ENCODE measurements at places on chromosomes 12 and 14.

- DNase-seq, result no peak
Observed at GRCh38 chr14:72610096-72610830, 283.6 kb downstream of the DPF3 start.

DNA sequence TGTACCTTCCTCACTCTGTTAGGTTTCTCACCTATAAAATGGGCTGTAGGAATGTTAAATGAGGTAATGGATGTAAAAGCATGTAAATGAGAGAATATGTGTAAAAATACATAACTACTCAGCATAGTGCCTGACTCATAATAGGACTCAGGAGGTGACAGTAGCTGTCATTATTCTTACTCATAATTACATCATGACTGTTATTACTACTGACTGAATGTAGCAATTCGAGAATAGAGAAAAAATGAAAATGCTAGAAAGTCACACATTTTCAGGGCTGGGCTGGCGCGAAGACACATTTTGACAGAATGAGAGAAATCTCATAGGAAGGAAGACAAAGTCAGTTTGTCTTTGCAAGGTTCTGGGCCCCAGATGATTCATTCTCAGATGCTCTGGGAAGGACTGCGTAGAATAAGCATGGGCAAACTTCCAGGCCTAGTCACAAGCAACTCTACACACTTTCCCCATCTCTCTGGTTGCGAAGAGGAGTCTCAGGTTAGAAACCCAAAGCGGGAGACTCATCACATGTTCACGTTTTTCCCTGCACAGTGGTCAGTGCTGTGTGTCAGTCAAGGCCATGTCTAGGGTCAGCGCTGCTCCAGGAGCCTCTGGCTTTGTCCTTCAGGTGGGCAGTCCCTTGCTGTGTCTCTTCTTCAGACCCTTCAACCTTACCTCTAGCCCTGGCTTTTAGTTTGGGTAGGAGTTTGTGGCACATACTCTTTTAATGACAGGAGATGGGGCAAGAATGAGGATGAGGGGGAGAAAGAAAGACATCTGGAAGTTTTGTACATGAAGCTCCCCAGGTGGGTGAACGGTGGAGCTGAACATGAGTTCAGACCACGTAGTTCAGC is 8.4 kb downstream of the GPRC5A start:
- no peak for DNase-seq

DNA sequence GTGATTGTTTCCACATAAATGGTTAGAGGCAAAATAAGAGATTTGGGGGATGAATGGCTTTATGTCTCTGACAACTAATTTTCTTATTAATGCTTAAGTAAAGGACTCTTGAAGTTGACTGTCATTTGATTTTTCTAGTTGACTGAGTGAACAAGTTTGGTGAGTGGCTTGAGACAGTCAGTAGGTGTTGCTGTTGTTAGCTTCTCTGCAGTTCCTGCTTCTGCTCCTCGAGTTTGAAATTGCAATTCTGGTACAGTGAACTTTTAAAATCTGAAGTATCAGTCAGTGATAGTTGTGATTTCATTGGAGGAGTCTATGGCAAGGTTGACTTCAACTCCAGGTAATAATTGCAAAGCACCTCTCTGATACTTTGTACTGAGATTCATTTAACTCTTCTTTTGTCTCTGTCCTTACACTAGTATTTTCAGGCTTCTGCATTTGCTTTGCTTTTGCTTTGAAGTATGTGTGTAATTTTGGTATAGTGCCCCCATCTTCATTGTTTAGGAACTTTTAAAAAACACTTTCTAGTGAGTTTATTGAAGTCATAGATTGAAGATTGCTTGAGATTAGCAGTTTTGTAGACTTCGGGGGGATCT is 415.5 kb downstream of the PCNX1 start:
- peak; percentile 41 for DNase-seq

GRCh38 chr14:98169170-98169587 is 1102.8 kb downstream of the BCL11B start:
- no peak for DNase-seq

DNA sequence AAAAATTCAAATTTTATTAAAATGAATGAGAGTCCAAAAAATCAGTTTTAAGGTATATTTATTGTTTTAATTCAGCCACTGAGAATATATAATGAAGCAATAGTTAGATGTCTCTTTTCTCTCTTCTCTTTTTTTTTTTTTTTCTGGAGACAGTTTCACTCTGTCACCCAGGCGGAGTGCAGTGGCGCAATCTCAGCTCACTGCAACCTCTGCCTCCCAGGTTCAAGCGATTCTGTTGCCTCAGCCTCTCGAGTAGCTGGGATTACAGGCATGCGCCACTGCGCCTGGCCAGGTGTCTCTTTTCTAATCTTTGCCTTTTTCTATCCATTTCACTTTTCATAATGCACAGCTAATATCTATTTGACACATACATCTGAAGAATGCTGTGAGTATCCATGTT is 307.1 kb upstream of the RGS6 start:
- DNase-seq, result no peak

GRCh38 chr14:102293781-102294180 is 11.2 kb downstream of the MOK start:
- DNase-seq, result no peak

GRCh38 chr12:26226629-26227360 is 31.4 kb downstream of the SSPN start:
- DNase-seq, result no peak

DNA sequence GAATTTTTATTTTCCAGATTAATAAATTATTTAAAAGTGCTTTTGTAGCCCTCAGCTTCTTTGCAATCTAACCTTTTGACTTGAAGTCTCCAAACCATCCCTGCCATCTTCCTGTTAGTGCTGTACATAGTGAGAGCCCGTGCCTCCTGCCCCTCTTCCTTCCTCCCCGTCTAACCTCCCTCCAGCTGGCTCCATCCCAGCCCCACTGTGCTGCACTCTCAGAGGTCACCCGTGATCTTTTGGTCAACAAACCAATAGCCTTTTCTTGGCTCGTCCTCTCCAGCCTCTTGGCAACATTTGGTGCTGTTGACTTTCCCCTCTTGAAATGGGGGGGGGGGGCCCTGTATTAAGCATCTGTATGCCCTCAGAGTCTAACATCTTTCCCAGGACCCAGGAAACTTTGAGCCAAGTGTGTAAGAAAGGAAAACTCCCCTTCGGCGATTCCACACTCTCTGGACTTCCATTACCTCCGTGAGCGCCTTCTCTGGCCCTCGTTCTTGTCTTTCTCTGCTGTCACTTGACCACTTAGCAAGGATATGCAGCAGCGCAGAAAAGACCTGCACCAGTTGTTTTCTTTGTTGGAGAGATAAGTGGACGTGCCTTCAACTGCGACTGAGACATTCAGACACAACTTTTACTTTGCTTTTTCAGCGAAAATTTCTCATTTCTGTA is 44.1 kb downstream of the FBXW8 start:
- no peak for DNase-seq

DNA sequence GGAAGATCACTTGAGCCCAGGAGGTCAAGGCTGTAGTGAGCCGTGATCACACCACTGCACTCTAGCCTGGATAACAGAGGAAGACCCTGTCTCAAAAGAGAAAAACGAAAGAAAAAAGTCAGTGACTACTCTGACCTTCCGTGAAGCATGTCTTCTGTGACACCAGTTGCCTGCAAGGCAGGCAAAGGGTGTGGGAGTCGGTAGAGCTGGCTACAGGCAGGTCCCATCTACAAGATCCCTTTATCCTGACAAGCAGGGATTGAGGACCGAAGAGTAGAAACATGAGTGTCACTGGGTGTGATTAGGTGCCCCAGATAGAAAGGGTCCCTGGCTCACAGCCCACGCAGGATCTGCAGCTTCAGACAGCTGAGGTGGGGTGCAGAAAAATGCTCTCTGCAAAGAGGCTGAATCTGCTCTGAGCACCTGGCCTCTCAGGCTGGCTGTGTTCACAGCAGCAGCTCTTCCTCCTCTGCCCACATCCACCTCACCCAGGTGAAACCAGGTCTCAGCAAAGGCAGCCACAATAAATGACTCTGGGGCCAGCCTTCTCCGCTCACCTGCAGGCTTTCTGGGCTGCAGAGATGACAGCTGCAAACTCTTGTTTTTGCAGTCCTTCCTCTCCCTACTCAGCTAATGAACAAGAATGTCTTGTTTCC is 28.6 kb upstream of the HSP90B1 start:
- DNase-seq, result peak; percentile 64

DNA sequence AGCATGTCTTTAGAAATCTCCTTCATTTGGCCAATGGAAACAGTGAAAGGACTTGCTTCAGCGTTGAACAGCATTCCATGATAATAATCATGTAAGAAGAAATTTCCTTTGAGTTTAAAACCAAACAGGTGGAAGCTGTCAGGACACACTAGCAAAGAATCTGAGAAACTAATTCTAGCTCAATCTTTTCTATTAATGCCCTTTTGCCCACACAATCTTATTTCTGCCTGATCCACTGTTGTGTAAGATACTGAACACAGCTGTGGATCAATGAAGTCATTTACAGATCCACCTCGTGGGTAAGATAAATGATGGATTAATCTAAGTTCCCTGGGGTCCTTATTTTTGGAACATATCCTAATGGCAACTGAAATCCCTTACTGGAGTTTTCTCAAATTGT is 536.9 kb upstream of the LMO3 start:
- DNase-seq, result no peak

DNA sequence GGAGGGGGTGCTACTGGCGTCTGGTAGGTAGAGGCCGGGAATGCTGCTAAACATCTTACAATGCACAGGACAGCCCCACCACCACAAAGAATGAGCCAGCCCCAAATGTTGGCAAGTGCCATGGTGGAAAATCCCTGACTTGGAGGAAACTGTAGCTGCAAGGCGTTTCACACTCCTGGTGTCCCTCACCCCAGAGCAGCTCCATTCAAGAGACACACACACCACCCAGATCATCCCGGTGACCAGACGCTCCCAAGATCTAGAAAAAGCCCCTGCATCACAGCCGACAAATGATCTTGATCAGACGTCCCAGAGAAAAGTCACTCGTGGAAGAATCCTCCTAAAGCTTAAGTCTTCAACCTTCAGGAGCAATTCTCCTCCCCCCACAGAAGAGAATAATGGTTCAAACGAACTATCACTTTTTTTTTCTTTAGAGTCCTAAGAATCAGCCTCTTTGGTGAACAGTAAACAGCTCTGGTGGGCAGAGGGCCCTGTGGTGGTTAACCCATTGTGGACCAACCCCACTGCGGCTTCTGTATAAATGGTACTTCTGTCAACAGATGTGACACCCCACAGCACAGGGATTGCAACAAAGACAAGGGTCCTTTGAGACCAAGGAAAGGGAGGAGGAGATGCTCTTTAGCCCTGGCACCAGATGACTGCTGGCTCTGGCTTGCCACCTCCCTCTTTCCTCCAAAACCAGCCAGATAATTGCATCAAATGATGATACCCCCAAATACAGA is 2.7 kb downstream of the GLTP start:
- no peak for DNase-seq

- DNase-seq, result peak; percentile 79
Observed at GRCh38 chr12:7638760-7639555, 26.8 kb downstream of the APOBEC1 start.

DNA sequence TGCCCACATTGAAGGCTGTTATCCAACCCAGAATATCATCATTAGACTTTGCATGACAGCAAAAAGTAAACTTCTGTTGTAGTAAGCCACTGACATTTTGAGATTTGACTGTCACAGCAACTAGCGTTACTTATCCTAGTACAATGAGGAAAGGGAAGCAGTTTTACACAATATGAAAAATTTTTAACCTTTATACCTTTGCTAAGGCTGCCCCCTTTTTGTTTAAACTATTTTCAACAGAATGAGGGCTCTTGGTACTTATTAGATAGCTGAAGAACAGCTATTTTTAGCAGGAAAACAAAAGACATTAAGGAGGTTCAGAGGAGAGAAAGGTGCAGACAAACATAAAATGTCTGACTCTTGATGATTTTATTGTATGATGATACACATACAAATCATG is 23.4 kb upstream of the TMX1 start:
- no peak for DNase-seq

DNA sequence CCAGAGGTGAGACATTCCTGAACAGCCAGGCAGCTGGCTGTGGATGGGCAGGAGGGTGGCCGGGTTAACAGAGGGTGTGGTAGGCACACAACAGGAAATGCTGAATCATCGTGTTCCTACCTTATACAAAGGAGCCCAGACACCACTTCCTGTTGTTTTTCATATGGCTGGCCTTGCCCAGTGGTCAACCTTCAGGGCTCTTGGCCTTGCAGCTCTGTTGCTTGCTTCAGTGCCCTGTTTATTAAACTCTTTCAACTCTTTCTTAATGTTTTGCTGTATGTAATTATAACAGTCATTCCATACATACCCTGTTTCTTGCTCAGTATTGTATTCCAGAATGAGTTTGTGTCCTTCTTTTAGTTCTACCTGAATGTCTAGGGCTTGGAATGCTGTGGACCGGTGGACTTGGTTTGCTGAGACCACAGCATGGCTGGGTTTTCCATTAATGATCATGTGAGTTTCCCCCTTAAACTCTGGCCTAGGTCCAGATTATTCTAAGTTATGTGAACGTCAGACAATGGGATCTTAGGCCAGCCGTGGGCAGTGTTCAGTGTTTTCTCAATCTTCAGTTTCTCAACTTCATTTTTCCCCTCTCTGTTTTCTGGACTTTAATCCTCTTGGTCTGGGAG is 11.9 kb downstream of the CFAP54 start:
- DNase-seq, result peak; percentile 34

DNA sequence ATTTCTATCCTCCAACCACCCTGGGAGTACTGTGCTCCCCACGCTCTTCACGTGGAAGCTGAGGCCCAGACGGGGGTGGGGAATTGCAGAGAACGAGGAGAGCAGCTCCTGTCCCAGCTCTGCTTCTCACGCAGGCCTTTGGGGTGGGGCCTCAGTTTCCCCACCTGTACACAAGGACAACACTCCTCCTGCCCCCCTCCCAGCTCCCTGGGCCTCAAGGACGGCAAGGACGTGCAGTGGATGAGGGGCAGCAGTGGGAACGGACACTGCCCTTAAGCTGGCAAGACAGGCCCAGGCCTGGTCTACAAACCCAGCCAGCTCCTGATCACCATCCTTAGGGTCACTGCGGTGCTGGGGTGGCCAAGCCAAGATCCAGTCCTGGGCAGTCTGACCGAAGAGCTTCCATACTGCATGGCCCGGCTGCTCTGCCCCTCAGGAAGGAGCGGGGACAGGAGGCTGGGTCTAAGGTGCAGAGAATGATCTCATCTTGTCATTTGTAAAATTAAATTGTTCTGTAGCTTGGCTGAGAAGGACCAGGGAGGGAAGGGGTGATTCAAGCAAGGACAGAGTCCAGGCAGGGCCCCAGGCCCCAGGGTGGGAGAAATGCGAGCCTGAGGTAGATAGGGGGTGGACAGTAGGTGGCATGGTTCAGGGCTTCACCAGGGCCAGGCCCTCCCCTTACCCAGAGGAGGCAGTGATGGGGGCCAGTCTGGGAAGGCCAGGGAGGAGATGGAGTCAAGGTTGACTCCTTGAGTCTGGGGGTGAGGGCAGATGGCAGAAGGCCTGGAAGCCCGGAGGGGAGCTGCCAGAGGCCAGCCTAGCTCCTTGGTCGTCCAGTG is 1.3 kb upstream of the CLBA1 start:
- DNase-seq, result no peak
